BJ (cell line): ENCODE measurements at places on chromosomes 12 and 14.
A peak's percentile ranks its signal among the peaks of the same experiment; 100 is the strongest.

GRCh38 chr14:59871166-59871495 lies 555 bp upstream of the RTN1 start:
- DNase-seq: no peak

DNA sequence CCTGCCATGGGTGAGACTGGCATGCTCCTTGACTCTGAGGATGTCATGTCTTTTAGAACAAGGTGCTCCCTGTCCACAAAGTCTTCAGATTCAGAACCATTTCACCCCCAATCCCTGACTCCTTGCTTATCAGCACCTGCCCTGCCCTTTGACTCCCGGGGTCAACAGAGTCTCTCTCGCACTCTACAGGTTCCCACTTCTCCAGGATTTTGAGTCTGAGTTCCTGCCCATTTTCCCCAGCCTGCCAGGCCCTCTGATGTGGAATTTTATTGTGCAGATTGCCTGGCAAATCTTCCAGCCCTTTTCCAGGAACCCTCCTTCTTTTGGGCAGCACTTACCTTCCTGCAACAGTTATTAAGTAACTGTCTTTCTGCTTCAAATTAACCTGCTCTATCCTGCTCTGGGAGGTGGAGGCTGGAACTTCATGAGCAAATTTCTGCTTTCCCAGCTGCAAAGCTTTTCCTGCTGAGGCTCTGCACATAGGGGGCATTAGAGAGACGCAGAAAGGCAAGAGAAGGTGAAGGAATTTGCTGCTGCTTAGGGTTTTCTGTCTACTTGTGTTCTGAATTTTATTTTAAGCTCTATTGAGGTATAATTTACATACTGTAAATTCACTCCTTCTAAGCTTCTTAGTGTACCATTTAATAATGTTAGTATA lies 259.1 kb downstream of the PCNX1 start:
- DNase-seq: no peak

DNA sequence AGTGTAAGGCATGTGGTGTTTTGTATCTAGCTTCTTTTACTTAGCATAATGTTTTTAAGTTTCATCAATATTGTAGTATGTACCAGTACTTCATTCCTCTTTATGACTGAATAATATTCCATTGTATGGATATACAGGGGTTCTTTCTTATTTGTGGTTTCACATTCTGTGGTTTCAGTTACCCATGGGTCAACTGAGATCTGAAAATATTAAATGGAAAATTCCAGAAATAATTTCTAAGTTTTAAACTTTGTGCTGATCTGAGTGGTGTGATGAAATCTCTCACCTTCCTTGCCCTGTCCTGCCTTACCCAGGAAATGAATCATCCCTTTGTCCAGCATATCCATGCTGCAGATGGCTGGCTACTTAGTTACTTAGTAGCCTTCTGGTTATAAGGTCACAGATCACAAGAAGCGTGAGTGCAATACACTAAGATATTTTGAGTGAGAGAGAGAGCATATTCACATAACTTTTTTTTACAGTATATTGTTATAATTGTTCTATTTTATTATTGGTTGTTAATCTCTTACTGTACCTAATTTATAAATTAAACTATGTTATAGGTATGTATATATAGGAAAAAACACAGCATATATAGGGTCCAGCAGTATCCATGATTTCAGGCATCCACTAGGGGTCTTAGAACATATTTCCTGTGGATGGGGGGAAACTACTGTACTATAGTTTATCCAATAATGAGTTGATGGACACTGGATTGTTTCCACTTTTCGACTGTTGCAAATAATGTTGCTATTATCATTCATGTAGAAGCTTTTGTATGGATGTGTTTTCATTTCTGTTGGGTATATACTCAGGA lies 59.6 kb upstream of the LRTM2 start:
- DNase-seq: no peak

DNA sequence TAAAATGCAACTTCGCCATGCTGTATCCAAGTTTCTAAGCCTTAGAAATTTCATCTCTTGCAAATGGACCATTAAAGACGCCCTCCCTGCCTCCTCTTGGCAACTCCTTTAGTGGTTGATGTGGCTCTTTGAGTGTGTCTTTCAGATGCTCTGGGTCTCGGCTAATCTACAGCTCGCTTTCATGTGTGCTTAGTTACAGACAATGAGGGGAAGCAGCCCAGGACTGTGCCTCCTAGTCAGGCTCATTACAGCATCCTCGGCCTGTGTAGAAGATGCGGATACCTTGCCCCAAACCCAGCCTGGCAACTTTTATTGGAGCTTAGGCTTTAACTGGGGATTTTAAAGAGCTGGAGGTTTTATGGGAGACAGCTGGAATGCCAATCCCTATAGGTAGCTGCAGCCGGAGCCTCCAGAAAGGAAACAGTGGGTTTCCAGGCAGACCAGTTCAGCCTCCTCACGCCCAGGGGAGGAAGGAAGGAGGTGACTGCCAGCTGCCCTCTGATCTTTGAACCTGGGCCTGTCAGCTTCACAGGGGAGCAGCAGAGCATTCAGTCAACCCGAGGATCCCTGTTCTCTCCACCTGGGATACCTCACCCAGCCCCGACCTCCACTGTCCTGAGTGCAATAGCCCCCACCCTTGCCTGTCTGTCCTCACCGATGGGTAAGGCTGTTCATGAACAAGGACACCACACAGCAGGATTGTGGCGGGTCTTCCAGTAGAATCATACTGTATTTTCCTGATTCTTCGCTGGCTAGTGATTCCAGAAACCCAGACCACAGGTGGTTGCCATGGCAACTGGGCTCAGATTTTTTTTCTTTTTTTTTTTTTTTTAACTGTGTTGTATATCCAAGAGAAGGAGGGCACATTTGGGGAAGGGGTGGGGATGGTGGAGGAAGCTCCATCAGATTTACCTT lies 638.5 kb downstream of the MED13L start:
- DNase-seq: no peak

GRCh38 chr12:95213928-95214327 lies 3.3 kb downstream of the FGD6 start:
- no peak for DNase-seq

DNA sequence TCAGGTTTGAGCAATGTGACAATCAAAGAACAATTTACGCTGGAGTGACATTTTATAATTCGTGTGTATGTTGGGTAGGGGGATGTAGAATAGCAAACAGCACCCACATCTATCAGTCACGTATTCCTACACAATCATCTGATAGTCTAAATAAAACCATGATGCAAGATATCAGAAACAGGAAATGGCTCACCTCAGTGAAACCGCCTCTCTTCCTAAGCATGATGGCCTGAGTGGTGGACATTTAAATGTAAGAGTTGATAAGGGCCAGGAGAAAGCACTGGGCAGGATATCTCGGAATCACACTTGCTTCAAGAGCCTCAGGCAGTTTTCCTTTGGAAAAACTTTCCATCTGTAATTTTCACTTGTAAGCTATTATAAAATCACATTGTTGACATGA lies 128.2 kb downstream of the GRIP1 start:
- DNase-seq: no peak

GRCh38 chr14:58709949-58710348 lies 72.2 kb downstream of the DACT1 start:
- DNase-seq: no peak

GRCh38 chr12:131220331-131220685 lies 266.6 kb downstream of the ADGRD1 start:
- no peak for DNase-seq

DNA sequence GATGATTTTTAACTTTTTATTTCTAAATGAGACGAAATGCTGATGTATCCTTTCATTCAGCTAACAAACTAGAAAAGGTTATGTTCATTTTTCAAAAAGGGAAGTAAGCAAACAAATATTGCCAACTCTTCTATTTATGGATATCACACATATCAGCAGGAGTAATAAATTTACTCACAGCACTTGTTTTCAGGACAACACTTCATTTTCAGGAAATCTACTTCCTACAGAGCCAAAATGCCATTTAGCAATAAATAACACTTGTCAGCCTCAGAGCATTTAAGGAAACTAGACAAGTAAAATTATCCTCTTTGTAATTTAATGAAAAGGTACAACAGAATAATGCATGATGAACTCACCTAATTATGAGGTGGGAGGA lies 139.6 kb downstream of the HMGA2 start:
- DNase-seq: no peak

DNA sequence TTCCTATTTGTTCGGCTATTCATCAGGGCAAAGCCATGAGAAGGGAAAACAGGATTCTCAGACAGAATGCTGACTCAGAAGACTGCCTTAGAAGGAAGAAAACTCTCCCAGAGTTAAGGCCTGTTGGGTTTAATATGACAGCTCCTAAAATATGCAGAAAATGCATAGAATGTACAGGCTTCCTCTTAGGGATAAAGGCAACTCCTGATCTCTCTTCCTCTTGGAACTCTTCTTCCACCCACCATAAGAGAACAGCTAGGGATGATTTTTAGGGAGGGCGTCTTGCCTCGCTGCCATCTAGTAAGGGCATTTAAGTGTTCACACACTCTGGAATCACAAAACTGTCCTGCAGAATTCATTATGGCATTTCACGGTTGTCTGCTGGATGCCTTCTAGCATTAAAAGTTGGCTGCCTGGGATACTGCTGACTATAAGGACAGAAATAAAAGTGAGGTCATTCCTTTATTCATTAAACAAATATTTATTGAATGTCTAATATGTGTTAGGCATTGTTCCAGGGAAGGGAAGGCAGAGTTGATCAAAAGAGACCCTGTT lies 73.7 kb downstream of the DCAF5 start:
- peak; percentile 75 for DNase-seq

- DNase-seq: peak; percentile 95
Measured at GRCh38 chr12:120234643-120235368, 30.7 kb downstream of the PXN start.

DNA sequence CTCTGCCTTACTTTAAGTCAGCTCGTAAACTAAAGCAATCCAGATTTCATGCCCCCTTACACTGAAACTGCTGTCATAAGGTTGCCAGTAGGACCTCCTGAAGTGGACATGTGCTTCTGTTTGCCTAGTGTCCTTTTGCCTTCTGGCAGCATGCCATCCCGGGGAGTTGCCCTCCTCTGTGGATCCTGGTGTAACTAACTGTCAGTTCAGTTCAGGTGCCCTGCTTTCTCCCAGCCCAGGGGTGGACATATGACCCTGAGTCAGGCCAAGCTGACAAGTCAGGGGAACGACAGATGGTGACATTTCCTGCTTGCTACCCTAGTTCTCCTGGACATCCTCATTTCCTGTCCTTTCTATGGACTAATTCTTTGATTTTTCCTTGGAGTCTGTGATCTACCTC lies 25.6 kb downstream of the AKAP6 start:
- DNase-seq: no peak

DNA sequence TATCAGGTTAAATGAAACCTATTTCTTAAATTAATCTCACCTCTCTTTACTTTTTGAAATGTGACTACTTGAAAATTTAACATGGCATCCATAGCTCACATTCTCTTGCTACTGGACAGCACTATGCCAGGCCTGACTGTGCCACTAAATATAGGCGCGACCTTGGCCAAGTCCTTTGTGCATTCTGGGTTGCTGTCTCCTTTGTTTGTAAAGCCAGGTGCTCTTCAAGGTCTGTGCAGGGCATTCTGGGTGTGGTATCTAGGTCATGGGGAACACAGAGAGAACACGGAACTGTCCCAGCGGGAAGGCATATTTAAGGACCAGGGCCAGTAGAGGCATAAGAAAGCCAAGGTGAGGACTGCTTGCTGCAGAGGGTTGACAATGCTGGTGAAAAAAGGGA lies 121.2 kb downstream of the ZNF664 start:
- DNase-seq: no peak

GRCh38 chr12:84355561-84355960 lies 557.0 kb downstream of the SLC6A15 start:
- no peak for DNase-seq

DNA sequence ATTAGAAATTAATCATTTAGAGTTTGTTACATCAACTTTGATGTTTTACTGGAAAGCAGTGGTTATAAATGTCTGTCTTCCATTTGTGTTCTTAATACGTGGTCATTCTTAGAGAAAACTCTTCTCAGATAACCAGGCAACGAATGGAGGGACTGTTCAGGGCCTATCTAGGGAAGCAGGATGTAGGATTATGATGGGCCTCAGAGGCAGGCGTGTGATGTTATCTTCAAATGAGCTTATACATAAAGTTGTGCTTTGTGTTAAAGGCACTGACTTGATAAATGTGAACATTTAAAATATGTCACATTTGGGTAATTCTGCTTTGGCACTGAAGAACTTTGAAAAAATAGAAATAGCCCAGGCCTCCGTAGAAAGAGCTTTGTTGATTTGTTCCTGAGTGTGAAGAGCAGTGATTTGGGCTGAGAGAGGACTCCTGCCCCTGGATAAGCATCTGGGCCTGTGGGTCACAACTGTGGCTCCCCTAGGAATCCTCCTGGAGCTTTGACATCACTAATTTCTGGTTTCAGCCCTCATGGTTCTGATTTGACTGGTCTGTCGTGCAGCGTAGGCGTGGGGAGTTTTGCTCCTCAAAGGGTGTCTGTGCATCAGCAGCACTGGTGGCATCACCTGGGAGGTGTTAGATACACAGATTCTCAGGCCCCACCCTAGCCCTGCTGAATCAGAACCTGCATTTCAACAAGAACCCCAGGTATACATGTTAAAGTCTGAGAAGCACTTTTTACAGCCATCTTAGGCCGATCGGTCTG lies 55.4 kb downstream of the SAMD4A start:
- no peak for DNase-seq

GRCh38 chr12:49277466-49277865 lies 12.6 kb downstream of the TUBA1C start:
- DNase-seq: no peak

DNA sequence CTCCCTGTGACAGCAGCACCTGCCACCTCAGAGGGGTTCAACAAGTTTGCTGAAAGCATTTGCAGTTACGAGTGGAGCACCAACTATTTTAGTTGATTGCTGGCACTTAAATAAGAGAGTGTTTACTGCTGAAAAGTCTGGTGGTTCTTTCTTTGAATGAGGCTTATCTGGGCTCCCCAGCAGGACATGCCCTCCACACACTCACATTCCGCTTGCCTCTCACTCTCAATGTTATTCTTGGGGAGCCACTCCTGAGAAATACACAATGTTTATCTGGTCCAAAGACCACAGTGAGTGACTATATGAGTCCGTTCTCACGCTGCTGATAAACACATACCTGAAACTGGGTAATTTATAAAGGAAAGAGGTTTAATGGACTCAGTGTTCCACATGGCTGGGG lies 31.9 kb downstream of the NT5DC3 start:
- DNase-seq: no peak

DNA sequence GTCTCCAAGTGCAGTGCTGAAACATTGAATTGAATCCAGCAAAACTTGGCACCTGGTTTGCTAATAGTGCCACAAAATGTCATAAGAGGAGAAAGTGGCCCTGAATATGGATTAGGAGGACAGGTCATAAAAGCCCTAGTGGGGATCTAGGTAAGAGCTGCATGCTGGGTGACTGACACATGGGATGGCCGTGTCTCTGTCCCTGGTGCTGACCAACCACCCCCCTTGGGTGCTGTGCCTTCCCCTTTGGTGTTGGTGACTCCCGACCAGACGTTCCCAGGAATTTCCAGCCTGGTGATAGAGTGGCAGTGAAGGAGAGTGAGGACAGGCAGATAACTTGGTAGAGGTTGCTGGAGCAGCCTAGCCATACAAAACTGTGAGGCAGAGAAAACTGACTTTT lies 142.8 kb downstream of the VRK1 start:
- no peak for DNase-seq

GRCh38 chr12:117352206-117352605 lies 9.2 kb downstream of the NOS1 start:
- no peak for DNase-seq
